ENCODE measurements at places on chromosomes 11 and 22. TPM values are rescaled to one million over a fixed set of nuclear protein-coding genes. Genes with fewer than 3 reads are reported as not detected.

Gene GSTT2
- not detected for total RNA-seq

Gene PLEKHA7
- total RNA-seq = 46.9 TPM

Gene TRIM29
- total RNA-seq = 22.2 TPM

Gene RTN4RL2
- total RNA-seq = 94.8 TPM

Gene SLC37A2
- 0.06 TPM for total RNA-seq

Gene CST6
- not detected for total RNA-seq

Gene MMP11
- 0.36 TPM for total RNA-seq

Gene SCN4B
- not detected for total RNA-seq

Gene OR8D1
- total RNA-seq = not detected

Gene NEFH
- 0.05 TPM for total RNA-seq

Gene OR52E8
- not detected for total RNA-seq

Gene TTLL8
- total RNA-seq = not detected
